ENCODE measurements at places on chromosomes 7 and 10.

DNA sequence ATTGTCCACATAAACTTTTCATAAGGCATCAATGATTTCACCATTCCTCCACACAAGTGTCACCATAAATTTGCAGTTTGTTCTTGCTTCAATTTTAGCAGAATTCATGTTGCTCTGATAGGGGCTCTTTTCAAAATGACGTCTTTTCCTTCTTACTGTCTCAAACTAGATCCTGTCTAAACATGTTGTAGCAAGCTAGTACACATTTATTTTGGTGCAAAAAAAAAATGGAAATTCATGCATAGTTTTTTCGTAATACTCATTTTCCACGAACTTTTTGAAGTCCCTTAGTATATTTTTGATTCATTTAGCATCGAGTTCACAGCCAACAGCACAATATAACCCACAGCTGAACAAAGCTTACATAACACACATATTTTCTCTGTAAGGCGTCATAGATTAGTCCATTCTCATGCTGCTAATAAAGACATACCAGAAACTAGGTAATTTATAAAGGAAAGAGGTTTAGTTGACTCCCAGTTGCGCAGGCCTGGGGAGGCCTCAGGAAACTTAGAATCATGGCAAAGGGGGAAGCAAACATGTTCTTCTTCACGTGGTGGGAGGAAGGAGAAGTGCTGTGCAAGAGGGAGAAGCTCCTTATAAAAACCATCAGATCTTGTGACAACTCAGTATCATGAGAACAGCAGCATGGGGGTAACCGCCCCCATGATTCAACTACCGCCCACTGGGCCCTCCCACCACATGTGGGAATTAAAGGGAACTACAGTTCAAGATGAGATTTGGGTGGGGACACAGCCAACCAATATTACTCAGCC, 301.5 kb downstream of the CCDC3 start:
- no peak for DNase-seq

- DNase-seq: no peak
Observed at GRCh38 chr10:114686013-114686412, 27.9 kb upstream of the ABLIM1 start.

DNA sequence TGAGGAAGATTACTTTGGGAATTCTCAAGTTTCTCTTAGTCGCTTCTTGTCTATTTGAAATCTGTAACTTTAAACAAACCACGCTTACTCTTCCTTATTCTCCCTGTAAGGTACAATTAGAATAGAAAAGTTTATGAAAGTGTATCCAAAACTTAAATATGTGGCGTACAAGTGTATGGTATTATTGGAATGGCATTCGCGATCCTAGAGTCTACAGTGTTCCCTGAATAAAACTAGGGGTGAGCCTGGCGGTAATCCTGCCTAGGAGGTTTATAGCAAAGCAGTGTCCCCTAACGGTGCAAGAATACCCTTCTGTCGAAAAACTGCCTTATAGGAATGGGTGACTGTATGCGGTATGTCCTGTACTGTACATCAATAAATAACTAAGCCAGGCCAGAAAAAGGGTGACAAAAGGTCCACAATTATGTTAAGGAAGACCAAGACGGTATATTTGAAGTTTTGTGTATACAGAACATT, 1.2 kb downstream of the TASOR2 start:
- DNase-seq: no peak

GRCh38 chr10:30963992-30964930, 67.4 kb downstream of the ZNF438 start:
- no peak for DNase-seq

GRCh38 chr7:12909483-12909882, 222.1 kb downstream of the ARL4A start:
- no peak for DNase-seq

DNA sequence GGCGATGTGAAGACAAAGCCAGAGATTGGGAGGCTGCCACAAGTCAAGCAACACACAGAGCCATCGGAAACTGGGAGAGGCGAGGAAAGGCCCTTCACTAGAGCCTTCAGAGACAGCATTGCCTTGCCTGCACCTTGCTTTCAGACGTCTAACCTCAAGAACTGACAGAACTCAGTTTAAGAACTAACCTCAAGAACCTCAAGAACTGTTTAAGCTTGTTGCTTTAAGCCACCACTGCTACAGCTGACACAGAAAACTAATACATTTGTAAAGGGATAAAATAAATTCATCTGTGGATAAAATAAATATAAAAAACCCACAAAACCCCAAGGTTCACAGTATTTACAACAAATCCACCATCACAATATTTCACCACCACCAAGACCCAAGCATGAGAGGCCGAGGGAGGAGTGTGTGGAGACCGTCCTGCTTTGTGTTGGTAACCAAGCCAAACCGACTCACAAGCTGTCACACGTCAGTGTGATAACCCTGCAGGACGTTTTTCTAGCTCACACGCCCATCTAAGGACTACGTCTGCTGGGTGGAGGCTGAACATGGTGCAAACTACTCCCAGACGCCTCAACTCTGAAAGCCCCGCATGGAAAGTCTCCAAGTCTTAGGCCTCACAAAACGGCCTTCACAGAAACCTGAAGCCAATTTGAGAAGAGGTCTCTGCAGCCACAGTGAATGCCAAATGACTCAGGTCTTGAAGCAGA, 116.8 kb downstream of the ABLIM1 start:
- peak; percentile 81 for DNase-seq

GRCh38 chr10:43595739-43596298, 10.4 kb upstream of the ZNF485 start:
- DNase-seq: no peak

GRCh38 chr7:13312307-13312706, 624.9 kb downstream of the ARL4A start:
- no peak for DNase-seq

DNA sequence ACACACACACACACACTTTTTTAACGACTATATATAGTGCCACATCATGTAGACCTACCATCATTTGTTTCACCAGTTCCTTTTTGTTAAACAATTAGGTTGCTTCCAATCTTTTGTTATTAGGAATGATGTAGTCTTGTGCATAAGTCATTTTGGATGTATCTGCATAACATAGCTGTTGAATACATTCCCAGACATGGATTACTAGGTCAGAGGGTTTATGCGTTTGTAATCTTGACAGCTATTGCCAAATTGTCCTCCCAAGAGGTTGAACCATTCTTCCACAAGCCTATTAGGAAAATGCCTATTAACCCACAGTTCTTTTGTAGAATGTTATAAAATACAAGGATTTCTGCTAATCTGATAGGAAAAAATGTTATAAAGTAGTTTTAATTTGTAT, 87.3 kb downstream of the PALS2 start:
- no peak for DNase-seq

DNA sequence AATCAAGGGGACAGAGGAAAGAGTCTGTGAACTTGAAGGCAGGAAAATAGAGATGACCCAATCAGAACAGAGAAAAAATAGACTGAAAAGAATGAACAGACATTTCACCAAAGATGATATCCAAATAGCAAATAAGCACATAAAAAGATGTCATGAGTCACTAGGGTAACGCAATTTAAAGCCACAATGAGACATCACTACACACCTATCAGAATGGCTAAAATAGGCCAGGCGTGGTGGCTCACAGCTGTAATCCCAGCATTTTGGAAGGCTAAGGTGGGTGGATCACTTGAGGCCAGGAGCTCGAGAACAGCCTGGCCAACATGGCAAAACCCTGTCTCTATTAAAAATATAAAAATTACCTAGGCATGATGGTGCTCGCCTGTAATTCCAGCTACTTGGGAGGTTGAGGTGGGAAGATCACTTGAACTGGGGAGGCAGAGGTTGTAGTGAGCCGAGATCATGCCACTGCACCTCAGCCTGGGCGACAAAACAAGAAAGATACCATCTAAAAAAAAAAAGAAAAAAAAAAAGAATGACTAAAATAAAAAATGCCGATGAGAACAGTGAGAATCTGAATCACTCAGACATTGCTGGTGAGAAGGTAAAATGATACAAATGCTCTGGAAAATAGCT, 100.9 kb downstream of the LHPP start:
- DNase-seq: no peak

- DNase-seq: no peak
Observed at GRCh38 chr7:150719436-150719835, 3.0 kb downstream of the GIMAP1 start.

DNA sequence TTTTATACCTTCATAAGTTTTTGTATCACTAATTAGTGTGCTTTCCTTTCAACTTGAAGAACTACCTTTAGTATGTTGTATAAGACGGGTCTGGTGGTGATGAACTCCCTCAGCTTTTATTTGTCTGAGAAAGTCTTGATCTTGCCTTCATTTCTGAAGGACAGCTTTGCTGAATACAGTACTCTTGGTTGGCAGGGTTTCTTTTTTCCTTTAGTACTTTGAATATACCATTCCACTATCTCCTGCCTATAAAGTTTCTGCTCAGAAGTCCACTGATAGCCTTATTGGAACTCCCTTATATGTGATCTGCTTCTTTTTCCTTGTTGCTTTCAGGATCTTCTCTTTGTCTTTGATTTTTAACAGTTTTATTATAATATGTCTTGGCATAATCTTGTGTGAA, 230.9 kb downstream of the HPSE2 start:
- DNase-seq: no peak

GRCh38 chr7:1062296-1063294, 18.2 kb downstream of the GPR146 start:
- DNase-seq: no peak

DNA sequence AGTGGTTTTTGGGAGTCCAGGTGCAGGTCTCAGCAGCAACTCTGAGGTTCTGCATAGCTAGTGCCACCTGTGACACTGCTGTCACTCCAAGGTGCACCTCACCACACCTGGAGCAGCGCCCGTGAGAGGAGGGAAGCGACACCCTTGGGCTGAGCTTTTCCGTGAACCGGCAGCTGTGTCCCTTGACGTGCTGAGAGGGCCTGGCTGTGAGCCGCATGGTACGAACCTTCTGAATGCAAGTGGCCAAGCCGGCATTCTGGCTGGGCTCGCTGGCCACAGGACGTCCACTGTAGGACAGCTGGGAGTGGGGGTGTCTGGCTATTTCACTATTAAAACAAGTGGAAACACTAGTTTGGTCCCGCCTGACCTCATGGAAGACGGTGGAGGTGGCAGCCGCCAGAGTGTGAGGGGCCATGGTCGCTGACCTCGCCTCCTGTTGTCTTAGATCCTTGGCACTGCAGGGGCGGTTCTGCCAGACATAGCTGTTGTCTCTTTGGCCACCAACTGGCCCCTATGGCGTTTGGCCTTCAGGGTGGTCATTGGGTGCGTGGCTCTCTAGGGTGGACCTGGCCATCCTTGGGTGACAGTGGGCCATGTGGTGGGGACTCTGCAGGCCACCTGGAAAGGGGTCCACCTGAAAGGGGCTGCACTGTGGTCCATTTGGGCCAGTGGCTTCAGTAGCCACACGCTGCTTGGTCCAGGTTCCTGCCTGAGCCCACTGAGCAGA, 12.9 kb downstream of the INPP5A start:
- DNase-seq: no peak

GRCh38 chr10:33706746-33707145, 372.3 kb upstream of the NRP1 start:
- DNase-seq: no peak

DNA sequence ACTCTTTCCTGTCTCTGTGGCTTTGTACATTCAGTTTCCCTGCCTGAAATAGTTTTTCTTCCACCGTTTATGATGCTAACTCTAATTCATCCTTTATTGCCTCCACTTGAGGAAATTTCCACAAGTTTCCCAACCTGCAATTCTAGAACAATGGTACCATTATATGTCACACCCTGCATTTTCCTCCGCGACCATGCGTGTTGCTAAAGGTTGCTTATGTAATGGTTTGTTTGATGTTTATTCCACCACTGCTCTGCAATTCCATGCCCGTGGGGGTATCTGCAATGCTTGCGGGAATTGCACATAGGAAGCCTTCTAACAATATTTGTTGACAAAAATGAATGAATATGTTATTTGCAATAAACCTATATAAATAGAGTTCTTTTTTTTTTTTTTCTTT, 69.5 kb upstream of the ST8SIA6 start:
- DNase-seq: no peak

GRCh38 chr7:113093561-113093960, 6.9 kb upstream of the GPR85 start:
- no peak for DNase-seq

DNA sequence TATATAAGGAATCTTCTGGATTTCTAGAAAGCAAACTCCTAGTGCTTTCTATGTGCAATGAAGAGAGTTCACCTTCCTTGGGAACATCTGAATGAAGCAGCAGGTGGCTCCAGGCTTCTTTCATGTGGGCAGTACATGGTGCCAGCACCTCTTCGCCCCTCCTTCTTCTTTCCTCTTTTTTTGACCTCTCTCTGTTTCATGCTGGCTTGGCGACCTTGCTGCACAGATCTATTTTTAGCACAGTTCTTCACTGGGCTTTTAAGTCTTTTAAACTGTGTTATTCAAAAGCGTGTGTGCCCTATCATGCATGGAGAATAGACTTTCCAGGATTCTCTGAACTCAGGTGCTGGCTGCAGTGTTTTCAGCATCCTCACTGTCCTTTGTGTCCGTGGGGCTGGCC, 400.3 kb upstream of the PRKCQ start:
- no peak for DNase-seq

GRCh38 chr7:155188357-155188756, 109.3 kb upstream of the INSIG1 start:
- peak; percentile 15 for DNase-seq

DNA sequence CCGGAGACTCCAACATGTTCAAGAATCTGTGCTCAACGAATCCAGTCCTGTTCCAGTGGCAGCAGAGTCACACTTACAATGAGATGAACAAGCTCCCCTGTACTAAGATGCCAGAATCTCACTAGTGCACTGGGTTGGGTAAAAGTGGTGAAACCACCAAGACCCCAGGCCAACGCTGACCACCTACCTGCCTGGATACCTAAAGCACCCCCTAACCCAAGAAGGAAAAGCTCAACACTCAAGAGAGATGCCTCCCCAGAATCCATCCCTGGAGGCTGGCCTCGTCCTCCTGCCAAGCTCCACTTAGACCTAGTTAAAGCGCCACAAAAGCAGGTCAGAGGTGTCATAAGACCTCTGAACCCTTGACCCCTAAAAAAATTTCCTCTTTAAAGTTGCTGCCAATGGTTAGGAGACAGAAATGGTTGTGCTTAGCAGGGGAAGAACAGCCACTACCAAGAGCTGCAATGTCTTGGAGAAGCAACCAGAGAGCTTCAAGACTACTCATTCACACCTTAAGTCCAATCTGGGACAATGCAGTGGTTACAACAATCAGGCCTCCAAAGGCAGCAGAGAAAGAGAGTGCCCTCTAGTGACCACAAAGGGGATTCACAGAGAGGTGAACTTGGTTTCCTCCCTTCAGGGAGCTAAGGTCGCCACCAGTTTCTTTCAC, 94.6 kb upstream of the MACROH2A2 start:
- DNase-seq: peak; percentile 46

- no peak for DNase-seq
Observed at GRCh38 chr7:121307021-121307574, 21.7 kb upstream of the WNT16 start.

- DNase-seq: peak; percentile 61
Observed at GRCh38 chr7:1693419-1693990, 23.4 kb downstream of the ELFN1 start.

GRCh38 chr7:77944183-77945182, 145.9 kb downstream of the PHTF2 start:
- DNase-seq: no peak

GRCh38 chr10:47164126-47164799, 135.7 kb upstream of the GDF10 start:
- DNase-seq: no peak

- no peak for DNase-seq
Observed at GRCh38 chr10:6244510-6244909, 41.8 kb downstream of the PFKFB3 start.

All from left forelimb (tissue), 1 donor.